ENCODE measurements at places on chromosomes 1 and 21.

GRCh38 chr1:1290238-1290731 lies 10.0 kb downstream of the SCNN1D start:
- DNase-seq: no peak

DNA sequence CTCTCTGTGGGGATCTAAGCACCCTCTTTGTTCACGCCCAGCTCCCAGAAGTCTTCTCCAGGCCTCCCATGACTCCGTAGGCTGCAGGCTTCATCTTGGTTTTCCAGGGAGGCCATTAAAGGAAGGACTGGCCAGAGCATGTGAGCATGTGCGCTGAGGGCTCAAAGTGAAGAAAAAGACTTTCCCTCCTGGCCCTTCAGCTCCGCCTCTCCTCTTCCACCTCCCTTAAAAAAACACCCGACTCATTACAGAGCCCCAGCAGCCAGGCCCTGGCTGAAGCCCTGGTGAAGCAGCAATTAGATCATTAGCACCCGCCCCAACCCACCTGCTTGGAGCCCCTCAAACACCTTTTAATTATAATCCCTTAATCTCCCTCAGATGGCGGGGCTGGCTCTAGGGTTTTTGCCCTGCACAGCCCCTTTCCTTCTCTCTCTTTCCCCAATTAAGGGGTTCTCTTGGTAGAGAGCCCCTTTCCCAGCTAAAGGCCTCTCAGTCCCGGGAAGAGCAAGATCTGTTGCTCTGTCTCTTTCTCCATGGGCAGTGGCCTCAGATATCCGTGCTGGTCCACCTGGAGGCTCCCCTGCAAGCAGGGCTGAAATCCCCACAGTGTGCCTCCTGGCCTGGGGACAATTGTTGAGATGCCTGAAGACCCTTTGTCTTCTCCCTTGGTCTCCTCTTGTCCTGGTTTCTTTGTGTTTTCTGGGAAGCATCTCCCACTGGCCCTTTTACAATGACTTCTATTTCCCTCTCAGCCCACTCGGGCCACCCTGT lies 30.5 kb downstream of the RHBG start:
- DNase-seq: no peak

- DNase-seq: no peak
These were observed 430.8 kb downstream of the DISC1 start for GRCh38 chr1:232057217-232057895.

- DNase-seq: no peak
These were observed 1.1 kb upstream of the POMGNT1 start for GRCh38 chr1:46199233-46199749.

- no peak for DNase-seq
These were observed 255.5 kb upstream of the SGIP1 start for GRCh38 chr1:66278260-66279021.

DNA sequence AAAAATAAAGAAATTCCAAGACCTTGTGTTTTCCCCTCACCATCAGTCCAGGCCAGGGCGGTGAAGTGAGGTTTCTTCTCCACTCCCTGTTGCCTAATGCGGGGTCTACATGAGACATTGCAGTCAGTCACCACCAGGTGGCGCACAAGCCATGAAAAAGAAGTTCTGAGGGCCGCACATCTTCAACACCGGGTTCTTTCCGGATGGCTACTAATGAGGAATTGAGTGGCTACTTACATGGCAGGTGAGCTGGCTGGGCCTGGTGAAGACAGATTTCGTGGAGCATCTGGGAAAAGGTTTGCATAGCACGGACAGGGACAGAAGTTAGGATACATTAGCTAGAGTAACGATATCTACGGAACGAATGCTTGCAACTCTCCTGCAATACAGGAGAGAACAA lies 15.8 kb upstream of the S100A11 start:
- DNase-seq: peak; percentile 71

- no peak for DNase-seq
These were observed 18.4 kb downstream of the PSEN2 start for GRCh38 chr1:226888816-226889215.

GRCh38 chr1:209590405-209590804 lies 6.9 kb downstream of the CAMK1G start:
- DNase-seq: no peak

- DNase-seq: no peak
These were observed 29.3 kb downstream of the NUP133 start for GRCh38 chr1:229478852-229479251.

DNA sequence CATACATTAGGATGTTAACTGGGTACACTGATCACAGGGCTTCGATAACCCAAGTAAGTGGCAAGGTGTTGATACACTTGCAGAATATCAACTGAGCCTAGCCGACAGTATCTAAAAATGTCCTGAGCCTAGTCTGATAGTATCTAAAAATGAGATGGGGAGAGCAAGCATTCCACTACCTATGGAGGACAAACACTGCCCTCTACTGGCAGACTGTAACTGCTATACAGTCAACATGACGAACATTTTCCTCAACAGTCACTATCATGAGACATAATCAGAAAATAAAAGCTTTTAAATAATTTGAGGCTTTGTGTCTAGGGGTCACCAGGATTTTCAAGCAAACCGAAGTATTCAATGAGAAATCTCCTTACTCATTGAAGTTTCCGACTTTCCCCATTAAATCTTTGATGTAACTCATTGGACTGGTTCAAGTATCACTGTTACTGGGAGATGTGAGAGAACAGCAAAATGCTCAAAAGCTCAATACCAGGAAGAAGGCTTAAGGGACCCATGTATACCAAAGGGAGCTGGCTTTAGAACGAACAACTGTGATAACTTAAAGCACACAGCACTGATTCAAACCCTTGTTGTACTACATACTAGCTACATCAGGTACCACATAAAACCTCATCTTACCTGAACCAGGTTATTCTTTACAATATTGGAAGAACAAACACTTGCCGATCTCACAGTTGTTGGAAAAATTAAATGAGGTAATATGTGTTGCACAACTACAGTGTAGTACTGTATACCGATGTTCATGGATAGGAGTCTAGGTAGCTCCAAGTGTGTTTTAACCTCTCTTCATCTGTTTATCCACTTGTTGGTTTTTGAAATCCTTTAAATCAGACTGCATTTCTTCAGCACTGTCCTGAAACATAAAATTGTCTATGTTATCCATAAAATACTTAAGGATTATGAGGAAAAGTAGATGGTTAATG lies 31.1 kb upstream of the SLC45A3 start:
- DNase-seq: peak; percentile 70

DNA sequence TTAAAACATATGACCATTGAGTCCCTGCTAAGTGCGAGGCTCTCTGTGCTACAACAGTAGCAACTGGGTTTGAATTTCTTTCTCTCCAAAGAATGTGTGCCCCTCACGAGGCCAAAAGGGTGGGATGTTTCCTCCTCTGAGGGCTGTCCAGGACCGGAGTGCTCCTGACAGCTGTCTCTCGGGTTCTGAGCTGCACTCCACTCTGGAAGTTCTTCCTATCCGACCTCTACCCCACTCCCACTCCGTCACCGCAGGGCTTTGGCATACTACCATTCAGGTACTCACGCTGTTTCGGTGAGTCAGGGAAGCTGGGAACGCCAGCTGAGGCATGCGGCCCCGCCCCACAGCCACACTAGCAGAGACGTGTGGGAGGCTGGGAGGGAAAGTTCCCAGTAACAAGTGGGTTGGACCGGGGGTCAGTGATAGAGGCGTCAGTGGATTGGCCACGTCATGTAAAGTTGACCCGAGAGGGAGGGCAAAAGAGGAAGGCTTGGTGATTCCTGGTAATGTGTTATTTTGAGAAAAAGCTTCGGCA lies 705 bp upstream of the SLC50A1 start:
- peak; percentile 96 for DNase-seq

- DNase-seq: no peak
These were observed 18.2 kb downstream of the MRPS6 start for GRCh38 chr21:34091607-34092006.

DNA sequence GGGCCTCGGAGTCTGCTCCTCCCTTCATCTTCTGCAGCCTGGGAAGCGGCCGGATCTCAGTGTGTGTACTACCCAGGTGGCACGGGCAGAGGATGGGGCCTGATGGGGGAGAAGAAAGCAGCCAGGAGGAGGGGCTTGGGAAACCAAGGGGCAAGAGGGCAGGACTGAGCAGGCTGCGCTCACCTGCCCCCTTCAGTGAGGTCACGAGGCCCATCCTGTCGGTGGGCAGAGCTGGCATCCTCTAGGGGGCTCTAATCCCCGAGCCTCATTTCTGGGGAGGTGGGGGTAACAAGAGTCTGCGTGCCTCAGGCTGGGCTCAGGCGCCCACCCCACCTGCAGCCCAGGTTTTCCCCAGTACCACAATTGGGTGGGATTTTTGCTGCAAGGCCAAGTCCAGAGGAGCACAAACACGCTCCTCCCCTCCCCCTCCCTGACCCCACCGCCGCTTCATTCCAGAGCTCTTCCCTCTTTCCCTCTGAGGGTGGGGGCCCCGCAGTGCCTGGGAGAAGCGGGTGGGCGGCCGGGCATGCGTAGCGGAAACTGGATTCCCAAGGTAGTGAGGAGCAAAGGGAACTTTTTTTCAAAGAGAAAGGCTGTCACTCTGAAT lies 1.8 kb upstream of the WNT3A start:
- no peak for DNase-seq

GRCh38 chr1:242754125-242754524 lies 229.6 kb upstream of the PLD5 start:
- DNase-seq: no peak

- DNase-seq: no peak
These were observed 665 bp downstream of the EFHD2 start for GRCh38 chr1:15410223-15410883.

DNA sequence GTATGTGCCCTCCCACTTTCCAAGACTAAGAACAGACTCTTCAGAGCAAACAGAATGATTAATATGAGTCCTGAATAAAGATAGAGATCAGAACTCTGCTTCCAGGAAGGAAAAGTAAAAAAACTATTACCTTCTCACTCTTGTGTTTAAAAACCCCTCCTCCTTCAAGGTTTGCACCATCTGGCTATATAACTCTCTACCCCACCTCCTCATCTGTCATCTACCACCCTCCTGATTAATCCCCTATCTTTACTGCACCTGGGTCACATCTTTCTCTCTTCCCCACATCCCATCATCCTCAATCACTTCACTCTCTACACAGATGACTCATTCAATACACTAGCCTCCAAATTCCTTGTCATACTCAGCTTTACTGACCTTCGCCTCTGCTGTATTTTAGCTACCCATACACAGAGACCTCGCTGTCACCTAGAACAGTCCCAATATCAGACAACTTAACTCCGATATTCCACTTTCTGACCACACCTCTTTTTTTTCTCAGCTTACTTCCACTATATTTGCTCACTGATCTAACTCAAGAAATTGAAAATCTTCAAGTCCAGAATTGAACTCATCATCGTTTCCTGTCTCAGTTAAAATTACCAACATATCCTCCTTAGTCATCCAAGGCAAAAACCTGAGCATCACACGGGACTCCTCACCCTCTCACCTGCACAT lies 3.7 kb downstream of the SCMH1 start:
- DNase-seq: no peak

DNA sequence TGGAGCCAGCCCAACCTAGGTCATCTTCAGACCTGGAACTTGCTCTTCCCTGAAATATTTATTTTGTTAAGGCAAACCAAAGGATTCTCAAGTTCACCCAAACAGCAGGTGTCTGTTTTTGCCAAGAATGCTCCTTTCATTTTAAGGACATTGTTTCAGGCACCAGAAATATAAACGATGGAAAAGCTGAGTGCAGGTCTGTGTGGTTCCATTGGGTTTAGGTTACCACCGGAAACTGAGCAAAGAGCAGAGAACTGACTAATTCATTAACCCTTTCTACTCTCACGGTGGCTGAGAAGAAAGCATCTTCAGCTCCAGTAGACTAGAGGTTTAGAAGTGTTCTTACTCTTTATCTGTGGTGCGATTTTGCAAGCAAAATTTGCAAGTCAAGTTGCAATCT lies 38.0 kb upstream of the ZC3H11B start:
- DNase-seq: no peak

- no peak for DNase-seq
These were observed 12.9 kb upstream of the NOS1AP start for GRCh38 chr1:162056579-162056978.

- no peak for DNase-seq
These were observed 16.6 kb downstream of the SPATA17 start for GRCh38 chr1:217647791-217648190.

GRCh38 chr1:173038875-173039554 lies 11.7 kb downstream of the TNFSF18 start:
- DNase-seq: no peak

- no peak for DNase-seq
These were observed 111.5 kb downstream of the CCDC185 start for GRCh38 chr1:223504741-223505140.

DNA sequence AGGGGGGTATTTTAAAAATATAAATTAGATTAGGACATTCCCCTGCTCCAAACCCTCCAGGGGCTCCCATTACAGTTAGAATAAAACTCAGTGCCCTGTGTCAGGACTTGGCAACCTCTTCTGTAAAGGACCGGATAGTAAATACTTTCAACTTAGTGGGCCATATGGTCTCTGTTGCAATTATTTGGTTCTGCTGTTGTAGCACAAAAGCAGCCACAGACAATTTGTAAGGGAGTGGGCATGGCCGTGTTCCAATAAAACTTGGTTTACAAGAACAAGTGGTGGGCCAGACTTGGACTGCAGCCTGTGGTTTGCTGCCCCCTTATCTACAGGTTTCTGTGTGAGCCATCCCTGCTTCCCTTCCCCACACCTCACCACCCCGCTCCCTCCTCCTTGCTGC lies 92.0 kb downstream of the ACTL8 start:
- no peak for DNase-seq

DNA sequence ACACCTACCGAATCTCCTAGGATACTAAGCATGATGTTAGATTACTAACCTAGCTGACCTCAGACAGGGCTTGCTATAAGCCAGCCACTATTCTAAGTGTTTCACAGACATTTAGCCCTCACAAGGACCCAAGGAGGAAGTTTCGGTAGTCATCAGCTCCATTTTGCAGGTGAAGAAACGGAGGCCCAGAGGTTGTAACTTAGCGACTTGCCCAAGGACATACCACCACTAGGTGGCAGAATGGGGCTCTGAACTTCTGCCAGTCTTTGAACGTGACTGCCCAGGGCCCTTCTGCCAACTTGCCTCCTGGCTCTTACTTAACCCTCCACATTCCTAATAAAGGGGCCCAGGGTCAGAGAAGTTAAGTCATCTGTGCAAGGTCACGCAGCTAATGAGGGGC lies 283.5 kb downstream of the C1orf94 start:
- DNase-seq: no peak

GRCh38 chr1:89351597-89352311 lies 12.1 kb upstream of the GBP6 start:
- no peak for DNase-seq

DNA sequence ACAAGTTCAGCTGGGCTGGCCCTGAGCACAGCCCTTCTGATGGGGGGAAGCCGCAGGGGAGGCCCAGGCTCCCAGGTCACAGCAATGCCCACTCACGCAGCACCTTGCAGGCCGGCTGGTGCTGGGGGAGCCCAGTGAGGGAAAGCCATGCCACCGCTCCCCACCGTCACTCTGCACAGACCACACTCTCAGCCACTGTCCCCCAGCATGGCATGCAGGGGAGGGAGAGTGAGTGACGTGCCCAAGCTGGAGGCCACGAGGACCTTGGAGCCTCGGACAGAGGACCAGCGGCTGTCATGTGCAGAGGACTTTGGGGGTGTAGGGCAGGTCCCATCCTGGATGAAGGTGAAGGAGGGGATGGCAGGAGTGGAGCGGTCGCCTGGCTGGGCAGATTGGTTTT lies 25.1 kb downstream of the SLC45A1 start:
- DNase-seq: no peak

- DNase-seq: no peak
These were observed 2.3 kb downstream of the TTLL7 start for GRCh38 chr1:83996621-83997020.

GRCh38 chr1:90208949-90209348 lies 214.0 kb downstream of the ZNF326 start:
- no peak for DNase-seq

GRCh38 chr1:147243228-147243685 lies 773 bp downstream of the CHD1L start:
- peak; percentile 32 for DNase-seq
